ENCODE measurements at places on chromosomes 16 and 17. TPM values are rescaled to one million over a fixed set of nuclear protein-coding genes. Genes with fewer than 3 reads are reported as not detected.
A peak's percentile ranks its signal among the peaks of the same experiment; 100 is the strongest.

The ANKRD40CL gene
- 60.8 TPM for polyA plus RNA-seq

- no peak for DNase-seq
Observed at GRCh38 chr16:67654403-67654911, 5.6 kb downstream of the ACD start.

DNA sequence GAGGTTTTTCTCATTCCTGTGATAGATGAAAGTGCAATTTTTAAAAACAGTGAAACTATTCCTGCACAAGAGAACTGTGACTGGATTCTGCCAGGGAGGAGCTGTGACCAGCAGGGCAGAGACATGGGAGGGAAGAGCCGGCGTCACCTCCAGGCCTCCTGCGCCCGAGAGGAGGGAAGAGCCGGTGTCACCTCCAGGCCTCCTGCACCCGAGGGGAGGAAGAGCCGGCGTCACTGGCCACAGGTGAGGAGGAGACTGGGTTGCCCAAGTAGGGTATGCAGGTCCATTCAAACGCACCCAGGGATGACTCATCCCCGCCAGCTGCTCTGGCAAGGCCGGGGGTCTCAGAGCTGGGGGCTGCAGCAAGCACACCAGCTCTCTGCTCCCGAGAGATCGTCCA, 56.7 kb downstream of the METRNL start:
- no peak for DNase-seq

The CRISPLD2 gene
- polyA plus RNA-seq = 5.1 TPM

The ITPRIPL2 gene
- 7.2 TPM for polyA plus RNA-seq

- DNase-seq = no peak
Observed at GRCh38 chr17:55784666-55785065, 33.8 kb downstream of the PCTP start.

GRCh38 chr17:57644326-57644725, 100.8 kb downstream of the CCDC182 start:
- no peak for DNase-seq

The TGFB1I1 gene
- 14.4 TPM for polyA plus RNA-seq

The CES5A gene
- not detected for polyA plus RNA-seq

GRCh38 chr17:67990909-67991308, 5.4 kb downstream of the C17orf58 start:
- DNase-seq = no peak

The PSMC3IP gene
- polyA plus RNA-seq = 5.7 TPM

DNA sequence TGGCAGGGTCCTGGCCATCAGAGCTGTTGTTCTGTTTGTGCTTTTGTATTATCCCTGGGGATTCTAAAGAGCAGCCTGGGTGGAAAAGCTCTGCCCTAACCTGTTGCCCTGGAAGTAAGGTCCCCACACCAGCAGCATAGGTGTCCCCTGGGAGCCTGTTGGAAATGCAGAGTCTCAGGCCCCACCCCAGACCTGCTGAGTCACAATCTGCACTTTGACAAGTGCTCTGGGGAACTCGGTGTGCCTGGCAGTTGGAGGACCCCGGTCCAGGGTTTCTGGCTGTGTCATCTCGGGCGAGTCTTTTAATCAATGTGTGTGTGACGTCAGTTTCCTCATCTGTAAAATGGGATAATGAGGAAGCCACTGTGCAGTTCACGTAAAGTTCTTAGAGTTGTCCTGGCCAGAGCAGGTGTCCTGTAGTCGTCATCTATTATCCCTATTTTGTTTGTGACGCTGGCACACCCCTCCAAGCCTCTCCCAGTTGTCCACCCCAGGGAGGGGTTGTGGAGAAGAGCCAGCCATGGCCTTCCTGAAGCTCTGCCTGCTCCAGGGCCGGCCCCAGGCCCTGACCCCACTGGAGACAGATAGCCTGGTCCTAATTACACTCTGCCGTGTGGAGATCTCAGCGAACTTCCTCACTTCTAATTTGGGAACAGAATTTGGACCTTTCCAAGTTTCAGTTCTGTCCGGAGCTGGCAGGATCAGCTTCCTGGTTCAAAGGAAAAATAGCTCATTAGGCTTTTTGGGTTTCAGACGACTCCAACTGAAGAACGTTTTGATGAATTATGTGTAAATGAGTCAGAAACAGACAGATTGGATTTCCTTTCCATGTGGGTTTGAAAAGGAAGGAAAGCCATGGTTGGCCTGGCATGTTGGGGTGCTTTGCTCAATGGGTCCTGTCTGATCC, 295.7 kb upstream of the FOXF1 start:
- DNase-seq = no peak

The OR1F1 gene
- not detected for polyA plus RNA-seq

GRCh38 chr17:41687828-41688640, 651 bp upstream of the EIF1 start:
- DNase-seq = peak; percentile 63

GRCh38 chr16:57299009-57299718, 14.7 kb upstream of the PLLP start:
- peak; percentile 87 for DNase-seq

DNA sequence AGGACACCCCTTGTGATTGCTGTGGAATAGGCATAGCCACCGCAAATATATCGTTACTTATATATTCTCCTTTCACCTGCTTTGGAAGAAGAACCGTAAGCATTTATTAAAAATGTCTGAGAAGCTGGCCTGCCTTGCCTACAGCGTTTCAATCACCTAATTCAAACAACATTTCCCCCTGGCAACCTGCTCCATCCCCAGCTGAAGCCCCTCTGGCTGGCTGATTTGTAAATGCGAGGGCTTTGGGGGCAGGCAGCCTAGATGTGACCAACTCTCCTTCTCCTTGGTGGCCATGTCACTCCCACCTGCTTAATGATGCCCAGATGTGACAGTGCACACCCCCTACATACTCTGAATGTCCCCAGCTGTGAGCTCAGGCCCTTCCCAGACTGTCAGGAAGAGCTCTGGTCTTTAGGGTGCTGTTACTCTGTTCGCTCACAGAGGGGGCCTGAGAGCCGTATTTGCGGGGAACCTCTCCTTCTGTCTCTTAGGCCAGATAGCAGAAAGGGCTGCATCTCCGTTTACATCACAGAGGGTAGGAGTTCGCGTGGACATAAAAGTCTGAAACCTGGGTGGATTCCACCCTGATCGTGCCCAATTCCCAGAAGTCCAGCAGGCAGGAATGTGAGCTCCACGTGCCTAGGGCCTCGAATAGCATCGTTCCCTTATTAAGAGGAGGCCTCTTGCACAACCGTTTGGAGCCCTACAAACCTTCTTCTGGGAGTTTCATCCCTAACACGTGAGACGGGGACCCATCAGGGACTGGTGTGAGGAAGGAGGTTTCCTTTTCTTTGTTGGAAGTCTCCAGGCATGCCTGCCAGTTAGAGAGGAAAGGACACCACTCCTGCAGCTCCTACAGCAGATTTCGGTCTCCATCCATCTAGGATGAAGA, 2.4 kb upstream of the SDK2 start:
- DNase-seq = no peak

- DNase-seq = no peak
Observed at GRCh38 chr17:50129353-50129727, 620 bp downstream of the SAMD14 start.

DNA sequence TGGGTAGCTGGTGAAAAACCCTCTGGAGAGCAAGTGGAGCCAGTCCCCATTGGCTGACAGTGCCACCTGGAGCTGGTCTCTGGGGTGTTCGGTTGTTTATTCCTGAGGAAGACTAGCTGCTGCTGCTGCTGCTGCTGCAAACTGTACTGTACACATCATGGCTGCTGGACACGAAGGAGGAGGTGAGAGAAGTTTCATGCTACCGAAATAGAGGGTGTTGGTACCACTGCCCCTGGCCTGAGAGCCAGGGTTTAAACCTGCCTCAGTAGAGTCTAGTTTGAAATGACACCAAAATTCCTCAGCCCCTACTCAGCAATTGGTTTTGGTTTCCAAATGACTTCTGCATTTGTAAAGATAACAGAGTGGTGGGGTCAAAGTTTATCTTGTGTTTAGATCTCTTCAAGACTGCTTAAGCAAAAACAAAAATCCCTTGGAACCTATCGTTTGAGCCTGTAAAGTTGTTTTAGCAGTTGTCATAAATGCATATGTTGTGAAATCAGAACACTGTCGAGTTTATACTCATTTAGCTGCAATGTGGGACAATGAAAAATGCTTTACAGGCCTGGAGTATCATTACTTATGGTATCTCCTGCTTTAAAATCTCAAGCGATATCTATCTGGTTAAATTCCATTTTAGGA, 40.8 kb downstream of the CYB5B start:
- DNase-seq = peak; percentile 29

The CNTROB gene
- 23.7 TPM for polyA plus RNA-seq

DNA sequence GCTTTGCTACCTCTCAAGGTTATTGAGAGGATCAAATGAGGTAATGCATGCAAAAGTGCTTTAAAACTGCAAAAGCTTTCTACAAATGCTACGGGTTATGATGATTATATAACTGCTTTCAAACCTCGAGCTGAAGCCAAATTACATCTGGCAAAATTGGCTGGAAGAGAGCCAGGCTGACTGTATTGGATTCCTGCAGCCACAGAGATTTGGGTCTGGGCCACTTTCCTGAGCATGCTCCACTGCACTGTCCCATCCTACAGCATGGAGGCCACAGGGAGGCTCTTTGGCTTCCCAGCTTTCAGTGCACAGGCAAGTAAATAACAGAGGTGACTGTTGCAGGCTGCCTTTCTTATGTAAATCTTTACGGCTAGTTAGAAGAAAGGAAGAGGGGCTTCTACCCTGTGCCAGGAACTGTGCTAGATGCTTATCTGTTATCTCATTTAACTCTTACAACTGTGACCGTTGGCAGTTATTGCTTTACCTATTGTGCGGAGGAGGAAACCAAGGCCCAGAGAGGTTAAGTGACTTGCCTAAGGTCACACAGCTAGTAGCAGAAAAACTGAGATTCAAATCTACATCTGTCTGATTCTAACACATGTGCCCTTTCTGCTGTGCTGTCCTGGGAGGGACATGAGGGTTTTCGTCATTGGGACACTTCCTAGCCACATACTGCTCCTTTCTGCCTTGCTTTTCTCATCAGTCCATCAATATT, 121.8 kb downstream of the SPACA3 start:
- no peak for DNase-seq

The TMEM88 gene
- polyA plus RNA-seq = 17.5 TPM

DNA sequence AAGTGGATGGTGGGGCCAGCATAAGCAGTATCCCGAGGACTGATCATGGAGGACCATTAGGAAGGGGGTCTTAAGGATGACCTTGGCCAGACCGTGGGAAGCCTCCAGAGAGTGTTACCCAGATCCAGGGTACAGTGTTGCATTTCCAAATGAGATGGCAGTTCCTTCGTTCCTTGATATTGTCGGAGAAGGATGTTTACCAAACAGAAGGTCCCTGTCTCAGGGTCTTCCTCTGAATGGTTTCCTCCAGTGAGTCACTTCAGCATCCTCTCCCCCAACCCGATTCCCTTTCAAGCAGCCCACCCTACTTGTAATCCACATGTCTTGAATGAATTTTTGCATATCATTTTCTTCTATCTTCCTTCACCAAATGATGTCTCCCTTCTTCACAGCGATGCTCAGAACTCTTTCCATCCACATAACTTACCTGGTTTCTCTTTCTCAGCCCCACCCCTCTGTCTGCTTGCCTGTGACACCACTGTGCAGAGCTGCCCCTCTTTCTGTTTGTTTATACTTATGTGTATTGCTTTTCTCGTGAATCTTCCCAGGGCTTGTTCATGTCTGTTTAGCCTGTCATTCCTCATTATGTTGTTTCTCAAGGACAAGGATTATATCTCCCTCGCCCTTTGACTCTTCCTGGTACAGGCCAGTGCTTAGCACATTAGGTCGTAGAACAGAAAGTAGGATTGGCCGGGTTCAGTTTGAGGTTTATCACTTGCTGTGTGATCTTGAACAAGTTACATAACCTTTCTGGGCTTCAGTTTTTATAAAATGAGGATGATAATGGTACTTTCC, 5.7 kb downstream of the GOSR2 start:
- DNase-seq = peak; percentile 91

- no peak for DNase-seq
Observed at GRCh38 chr17:48484850-48485249, 46.0 kb downstream of the HOXB1 start.

- no peak for DNase-seq
Observed at GRCh38 chr17:79104898-79105600, 30.4 kb downstream of the ENGASE start.

- DNase-seq = no peak
Observed at GRCh38 chr17:28178800-28179199, 136.3 kb downstream of the NLK start.

- DNase-seq = no peak
Observed at GRCh38 chr16:27156579-27156978, 46.7 kb upstream of the KDM8 start.

GRCh38 chr17:76264755-76265623, at the start of gene UBALD2:
TSS of gene UBALD2 (plus strand) at chr17:76265348. CDS start at chr17:76265506, 158 bp downstream.
- peak; percentile 99 for DNase-seq

The CCL8 gene
- 0.30 TPM for polyA plus RNA-seq

- no peak for DNase-seq
Observed at GRCh38 chr17:4087911-4088693, 54.7 kb downstream of the ZZEF1 start.

- DNase-seq = no peak
Observed at GRCh38 chr16:26724189-26724588, 342.5 kb upstream of the C16orf82 start.

The CCL2 gene
- polyA plus RNA-seq = 6.0 TPM

The USP7 gene
- polyA plus RNA-seq = 31.6 TPM

DNA sequence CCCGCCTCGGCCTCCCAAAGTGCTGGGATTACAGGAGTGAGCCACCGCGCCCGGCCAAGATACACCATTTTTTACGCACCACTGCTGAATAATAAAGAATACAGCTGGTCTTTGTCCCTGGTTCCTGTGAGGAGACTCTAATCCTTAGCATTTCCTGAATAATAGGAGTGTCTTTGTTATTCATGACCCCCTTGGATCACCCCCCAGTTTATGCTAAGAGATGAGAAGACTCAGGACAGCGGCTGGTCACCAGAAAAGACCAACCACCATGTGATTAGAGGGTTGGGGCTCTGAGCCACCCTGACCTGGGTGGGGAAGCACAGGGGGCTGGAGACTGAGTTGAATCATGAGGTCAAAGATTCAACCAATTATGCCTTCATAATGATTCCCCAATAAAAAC, 17.3 kb downstream of the PHLPP2 start:
- no peak for DNase-seq

The IGFALS gene
- polyA plus RNA-seq = 0.16 TPM

- no peak for DNase-seq
Observed at GRCh38 chr17:8386841-8387240, 3.8 kb upstream of the RPL26 start.

DNA sequence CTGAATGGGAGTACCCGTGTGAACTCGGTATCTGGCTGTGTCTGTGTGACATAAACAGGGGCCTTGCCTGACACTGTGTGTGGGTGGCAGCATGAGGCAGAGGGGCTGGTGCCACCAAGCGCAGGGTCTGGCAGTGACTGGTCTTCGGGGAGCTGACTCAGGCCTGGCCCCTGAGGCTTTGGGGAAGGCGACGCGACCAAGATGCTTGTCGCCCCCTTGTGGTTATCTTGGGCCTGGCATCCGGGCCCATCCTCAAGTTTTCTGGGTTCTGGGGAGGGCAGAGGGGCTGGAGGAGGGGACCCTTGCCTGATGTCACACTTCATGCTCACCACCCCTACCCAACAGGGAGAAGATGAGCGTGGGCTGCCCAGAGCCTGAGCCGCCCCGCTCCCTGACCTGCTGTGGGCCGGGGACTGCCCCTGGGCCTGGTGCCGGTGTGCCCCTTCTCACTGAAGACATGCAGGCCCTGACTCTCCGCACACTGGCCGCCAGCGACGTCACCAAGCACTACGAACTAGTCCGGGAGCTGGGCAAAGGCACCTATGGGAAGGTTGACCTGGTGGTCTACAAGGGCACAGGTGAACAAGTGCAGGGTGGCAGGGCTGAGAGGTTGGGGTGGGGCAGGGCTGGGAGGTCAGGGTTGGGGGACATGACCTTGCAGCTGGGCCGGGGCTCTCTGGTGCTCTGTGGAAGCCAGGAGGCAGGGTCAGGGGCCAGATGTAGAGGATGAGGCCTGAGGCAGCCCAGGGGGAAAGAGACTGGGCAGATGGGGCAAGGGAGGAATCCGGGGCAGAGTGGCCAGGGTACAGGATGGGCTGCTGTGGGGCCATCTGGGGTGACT, 24.9 kb downstream of the SBK1 start:
- peak; percentile 44 for DNase-seq
